ENCODE measurements at places on chromosomes 4 and X.

DNA sequence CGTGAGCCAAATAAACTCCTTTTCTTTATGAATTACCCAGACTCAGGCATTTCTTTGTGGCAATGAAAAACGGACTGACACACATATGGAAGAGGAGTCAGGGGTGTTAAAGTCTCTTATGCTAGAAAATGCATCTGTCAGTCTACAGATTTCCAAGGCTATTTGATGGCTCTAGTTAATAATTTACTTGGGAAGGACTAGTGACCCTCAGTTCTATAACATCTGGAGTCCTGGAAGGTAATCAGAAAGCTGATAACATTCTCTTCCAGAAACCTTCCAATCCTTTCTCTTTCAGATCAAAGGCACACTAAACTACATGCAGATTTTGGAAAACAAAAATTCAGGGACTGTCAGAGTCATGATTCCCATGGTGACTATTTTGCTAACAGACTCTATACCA lies 142.0 kb upstream of the TEX13D start:
- no peak for DNase-seq

DNA sequence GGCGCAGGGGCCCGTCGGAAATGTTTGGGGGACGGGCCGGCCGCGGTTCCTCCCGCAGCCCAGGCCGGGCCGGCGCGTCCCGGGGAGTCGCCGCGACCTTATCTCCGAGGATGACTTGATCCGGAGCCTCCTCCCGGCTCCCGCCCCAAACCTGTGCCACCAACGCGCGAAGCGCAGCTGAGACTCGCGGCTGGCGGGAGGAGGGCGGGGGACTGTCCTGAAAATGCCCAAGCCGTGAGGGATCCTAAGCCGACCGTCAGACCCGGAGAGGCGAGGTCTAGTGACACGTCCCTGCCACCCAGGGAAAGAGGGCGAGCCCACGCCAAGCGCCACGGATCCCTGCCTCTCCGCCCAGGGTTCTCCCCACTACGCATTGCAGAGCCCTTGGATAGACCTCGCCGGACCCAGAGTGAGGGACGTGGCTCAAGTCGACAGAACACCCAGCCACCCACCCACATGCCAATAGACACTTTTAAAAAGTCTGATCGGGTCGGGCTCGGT lies 26.9 kb downstream of the UTP14A start:
- DNase-seq, result no peak

GRCh38 chr4:155094201-155094820 lies 114.1 kb upstream of the NPY2R start:
- DNase-seq, result no peak

DNA sequence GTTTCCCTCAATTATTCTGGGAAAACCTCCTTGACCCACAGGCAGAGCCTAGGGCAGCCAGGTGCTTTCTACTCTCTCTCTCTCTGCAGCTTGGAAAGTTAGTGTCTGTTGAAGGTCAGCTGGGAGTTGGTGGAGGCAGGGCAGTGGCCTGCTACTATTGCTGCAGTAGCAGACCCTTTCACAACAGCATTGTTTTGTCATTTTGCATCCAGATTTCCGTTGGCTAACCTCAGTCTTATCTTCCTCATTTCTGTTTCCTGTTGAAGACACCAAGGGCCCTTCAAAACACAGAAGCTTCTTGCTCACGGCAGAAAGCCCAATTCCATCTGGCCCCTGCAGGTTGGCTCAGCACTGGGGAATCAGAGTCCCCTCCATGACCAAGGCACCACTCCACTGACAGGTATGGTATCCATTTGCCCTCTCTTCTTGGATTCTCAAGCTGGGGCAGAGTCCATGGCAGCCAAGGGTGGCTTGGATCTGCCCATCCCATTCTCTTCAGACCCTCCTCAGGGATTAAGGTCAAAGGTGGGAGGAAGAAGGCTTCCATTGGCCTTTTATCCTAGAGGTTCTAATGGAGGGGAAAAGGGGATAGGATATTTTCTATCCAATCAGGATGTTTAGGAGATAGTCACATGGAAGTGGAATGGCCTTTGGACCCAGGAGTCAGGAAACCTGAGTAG lies 24.6 kb downstream of the VSIG4 start:
- no peak for DNase-seq

DNA sequence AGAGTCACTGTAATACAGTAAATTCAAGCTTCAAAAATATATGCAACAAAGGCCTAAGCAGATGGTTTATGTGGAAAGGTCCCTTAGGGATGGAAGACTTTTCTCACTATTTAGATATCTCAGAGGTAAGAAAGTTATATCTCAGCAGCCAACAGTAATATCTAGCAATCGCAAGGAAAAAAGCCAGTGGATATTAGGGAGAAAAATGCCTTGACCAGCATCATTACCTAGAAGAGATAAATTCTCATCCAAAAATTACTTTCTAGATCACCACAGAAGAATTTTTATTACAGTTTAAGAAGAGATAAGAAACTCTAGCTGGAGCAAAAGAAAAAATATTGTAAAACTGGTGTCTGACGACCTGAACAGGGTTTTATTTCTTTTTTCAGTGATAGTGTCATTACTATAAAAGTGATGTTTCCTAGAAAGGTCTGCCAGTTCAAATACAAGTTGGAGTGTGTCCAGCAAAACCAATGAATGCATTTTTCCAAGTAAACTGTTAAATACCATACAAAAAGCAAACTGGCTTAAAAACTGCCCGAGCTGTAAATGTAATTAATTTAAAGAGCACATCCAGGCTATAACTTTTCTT lies 100.0 kb downstream of the ATP11C start:
- DNase-seq, result no peak

GRCh38 chrX:145687146-145687545 lies 130.5 kb upstream of the SLITRK2 start:
- no peak for DNase-seq

DNA sequence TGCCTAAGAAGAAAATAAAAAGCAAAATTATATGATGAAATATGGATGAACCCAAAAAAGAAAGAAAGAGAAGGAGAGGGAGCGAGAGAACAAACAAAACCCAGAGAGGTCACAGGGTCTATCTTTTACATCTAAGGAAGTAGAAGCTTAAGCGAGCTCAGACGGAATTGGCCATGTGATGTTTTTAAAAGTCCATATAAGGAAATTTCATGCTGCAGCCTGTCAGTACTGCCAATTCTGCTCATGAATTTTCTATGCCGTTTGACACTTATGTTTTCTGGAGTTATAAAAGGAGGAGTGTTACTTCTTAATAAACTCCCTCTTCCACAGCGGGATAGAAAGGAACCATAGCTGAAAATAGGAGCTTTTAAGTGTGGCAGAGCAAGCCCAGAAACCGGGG lies 32.9 kb upstream of the DCX start:
- DNase-seq, result no peak

DNA sequence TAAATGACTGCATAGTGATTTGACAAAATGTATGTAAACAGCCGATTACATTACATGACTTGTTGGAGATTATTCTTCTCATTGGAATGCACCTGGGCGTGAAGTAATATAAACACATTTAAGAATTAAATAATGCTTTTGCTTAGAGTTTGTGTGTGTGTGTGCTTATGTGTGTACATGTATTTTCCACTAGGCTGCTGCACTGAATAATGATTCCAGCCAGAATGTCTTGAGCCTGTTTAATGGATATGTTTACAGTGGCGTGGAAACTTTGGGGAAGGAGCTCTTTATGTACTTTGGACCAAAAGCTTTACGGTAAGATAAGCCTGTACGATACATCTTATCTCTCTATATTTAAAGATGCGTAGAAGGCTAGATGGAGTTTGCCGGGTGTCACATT lies 12.6 kb downstream of the NEIL3 start:
- DNase-seq, result no peak

DNA sequence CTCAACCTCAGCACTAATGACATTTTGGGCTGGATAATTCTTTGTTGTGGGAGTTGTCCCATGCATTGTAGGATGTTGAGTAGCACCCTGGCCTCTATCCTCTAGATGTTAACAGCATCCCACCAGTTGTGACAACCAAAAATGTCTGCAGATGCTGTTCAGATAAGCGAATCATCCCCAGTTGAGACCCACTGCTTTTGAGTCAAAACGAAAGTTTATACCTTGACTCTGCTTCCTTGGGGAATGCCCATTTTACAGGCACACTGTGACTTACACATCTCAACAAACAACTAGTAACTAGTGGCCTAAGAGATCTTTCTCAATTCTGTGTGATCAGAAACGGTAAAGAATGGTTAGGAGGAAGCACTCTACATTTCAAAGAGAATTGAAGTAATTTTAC lies 37.0 kb downstream of the SEPSECS start:
- no peak for DNase-seq

- no peak for DNase-seq
These were observed 9.9 kb downstream of the TACC3 start for GRCh38 chr4:1731180-1731579.

- no peak for DNase-seq
These were observed 154.0 kb downstream of the GRIA3 start for GRCh38 chrX:123337886-123338639.

GRCh38 chr4:8006471-8006870 lies 66.8 kb upstream of the AFAP1 start:
- DNase-seq, result no peak

DNA sequence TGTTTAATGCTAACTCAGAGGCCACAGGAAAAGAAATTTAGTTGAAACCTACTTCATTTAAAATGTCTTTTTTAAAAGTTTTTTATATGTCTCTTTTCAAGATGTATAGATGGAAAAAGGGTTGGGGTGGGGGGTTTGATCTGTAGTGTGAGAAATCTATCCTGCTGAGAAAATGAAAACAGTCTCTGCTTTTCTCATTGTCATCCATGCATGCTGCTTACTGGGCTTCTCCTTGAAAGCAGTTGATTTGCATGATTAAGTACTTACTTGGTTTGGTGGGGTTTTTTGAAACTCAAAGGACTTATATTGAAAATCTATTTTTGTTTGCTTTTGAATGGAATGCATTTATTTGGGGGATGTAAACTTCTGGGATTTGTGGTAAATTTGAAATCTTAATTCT lies 313.6 kb upstream of the DKK2 start:
- DNase-seq, result no peak

GRCh38 chrX:10169175-10169574 lies 12.4 kb downstream of the CLCN4 start:
- DNase-seq, result no peak

GRCh38 chr4:90028460-90028859 lies 98.7 kb upstream of the CCSER1 start:
- no peak for DNase-seq

DNA sequence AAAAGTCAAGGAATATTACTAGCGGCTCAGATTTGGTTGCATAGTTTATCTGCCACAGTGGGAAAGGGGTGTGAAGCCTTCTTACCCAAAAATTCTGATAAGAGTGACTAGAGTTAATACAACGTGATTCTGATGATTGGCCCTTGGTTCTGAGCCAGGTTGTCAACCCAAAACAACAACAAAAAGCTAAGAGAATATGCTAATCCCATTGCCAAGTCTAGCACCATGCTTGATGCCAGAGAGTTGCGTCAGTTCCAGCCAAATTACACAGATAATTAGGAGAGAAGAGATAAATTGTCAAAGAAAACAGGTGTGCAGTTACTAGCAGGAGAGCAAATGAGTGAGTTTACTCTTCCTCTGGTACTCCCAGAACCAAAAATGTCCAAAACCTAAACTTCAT lies 287.4 kb upstream of the AGA start:
- no peak for DNase-seq

- DNase-seq, result no peak
These were observed 41.5 kb downstream of the CBLL2 start for GRCh38 chrX:22314211-22314610.

GRCh38 chr4:124717101-124717500 lies 4.6 kb upstream of the ANKRD50 start:
- no peak for DNase-seq

DNA sequence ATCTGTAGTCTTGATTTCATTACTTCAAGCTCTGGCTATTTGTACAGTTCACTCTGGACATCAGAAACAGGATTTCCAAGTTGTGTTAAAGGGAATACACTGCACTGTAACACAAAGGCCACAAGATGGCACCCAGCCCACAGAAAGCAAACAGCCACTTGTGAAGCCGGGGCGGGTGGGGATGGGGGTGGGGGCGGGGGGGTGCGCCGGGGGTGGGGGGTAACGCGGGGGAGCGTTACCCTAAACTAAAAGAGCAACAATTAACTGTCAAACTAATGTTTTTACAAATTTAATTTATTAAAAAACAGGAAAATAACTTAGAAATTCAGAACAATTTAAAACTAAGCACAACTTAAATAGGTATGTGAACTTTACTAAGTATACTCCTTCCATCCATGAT lies 27.3 kb downstream of the PRDX4 start:
- no peak for DNase-seq

- no peak for DNase-seq
These were observed 197.9 kb downstream of the PRDM5 start for GRCh38 chr4:120724656-120725055.

DNA sequence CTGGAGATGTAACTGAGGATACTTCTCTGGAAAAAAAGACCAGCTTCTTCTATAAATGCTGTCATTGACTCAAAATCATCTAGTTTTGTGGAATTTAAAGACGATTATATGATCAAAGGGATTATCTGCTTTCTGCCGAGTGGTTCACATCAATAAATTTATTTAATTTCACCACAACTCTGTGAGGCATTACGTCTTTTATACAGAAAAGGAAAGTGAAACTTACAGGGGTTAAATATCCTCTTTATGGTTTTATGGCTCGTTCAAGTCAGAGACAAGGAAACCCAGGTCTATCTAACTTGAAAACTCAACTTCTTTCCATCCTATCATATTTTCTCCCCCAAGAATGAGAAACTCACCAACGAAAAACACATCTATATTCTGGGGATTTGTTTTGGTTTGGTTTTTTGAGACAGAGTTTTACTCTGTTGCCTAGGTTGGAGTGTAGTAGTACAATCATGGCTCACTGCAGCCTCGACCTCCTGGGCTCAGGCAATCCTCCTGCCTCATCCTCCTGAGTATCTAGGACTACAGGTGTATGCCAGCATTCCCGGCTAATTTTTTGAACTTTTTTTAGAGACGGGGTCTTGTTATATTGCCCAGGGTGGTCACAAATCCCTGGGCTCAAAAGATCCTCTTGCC lies 377.9 kb upstream of the EMCN start:
- no peak for DNase-seq

DNA sequence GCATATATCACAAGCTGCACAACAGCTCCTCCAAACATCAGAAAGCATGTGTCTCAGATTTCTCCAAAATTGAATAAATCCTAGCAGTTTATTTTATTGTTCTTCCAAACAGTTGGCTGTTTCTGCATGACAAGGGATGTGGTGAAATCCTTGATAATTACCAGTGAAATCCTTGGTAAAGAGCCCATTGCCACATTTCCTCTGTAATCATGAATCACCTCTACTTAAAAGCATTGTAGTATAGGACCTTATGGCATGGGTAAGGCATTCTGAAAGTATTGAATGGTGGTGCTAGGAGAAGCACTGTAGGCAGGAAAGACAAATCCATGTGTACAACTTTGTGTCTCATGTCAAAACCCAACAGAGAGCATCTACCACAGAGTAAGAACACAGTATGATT lies 135.8 kb upstream of the NDST3 start:
- DNase-seq, result no peak
